ENCODE measurements at places on chromosomes 4 and X. TPM values are rescaled to one million over a fixed set of nuclear protein-coding genes. Genes with fewer than 3 reads are reported as not detected.

GRCh38 chrX:66018585-66019309, 21.1 kb downstream of the VSIG4 start:
- no peaks in the 10 kb centered on the region for H3K27me3 ChIP-seq
- H3K4me1 ChIP-seq, result peaks cover 100% of the 10 kb centered on the region
- H3K27ac ChIP-seq, result peak overlapping the region; percentile 36
- no peaks in the 10 kb centered on the region for H3K36me3 ChIP-seq
- H3K4me3 ChIP-seq, result peak overlapping the region; percentile 64

- no peaks in the 10 kb centered on the region for H3K4me1 ChIP-seq
- no peak overlapping the region for H3K4me3 ChIP-seq
- no peak overlapping the region for H3K27ac ChIP-seq
- DNase-seq, result no peak
- no peaks in the 10 kb centered on the region for H3K27me3 ChIP-seq
Measured at GRCh38 chr4:4980621-4981230, 38.5 kb downstream of the CYTL1 start.

DNA sequence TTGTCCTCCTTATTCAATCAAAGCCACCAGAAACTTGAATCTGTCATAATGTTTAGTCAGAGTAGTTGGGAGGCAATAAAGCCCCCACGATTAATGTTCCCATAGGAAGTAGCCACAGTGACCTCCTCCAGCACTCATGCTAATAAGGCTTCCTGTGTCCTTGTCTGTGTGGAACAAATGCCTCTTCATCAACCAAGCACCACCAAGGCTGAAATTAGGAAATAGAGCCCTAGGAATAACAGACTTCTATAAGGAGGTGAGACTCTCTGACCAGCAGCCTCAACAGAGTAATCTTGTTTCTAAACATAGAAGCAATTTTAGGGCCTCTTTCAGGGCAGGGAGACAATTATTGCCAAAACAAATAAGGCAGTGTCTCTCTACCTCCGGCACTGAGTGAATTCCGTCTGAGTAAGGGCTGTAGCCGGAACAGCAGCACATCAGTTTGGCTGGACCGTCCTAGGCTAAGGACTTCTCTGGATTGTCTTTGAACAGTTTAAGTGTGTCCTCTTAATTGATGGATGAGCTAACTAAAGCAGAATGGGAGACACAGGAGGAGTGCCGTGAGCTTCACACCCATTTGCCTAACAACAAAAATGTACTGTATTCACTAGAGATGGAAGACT, 329.2 kb upstream of the HAND2 start:
- no peaks in the 10 kb centered on the region for H3K4me1 ChIP-seq
- H3K27ac ChIP-seq, result no peak overlapping the region
- no peak for DNase-seq
- no peak overlapping the region for H3K4me3 ChIP-seq

DNA sequence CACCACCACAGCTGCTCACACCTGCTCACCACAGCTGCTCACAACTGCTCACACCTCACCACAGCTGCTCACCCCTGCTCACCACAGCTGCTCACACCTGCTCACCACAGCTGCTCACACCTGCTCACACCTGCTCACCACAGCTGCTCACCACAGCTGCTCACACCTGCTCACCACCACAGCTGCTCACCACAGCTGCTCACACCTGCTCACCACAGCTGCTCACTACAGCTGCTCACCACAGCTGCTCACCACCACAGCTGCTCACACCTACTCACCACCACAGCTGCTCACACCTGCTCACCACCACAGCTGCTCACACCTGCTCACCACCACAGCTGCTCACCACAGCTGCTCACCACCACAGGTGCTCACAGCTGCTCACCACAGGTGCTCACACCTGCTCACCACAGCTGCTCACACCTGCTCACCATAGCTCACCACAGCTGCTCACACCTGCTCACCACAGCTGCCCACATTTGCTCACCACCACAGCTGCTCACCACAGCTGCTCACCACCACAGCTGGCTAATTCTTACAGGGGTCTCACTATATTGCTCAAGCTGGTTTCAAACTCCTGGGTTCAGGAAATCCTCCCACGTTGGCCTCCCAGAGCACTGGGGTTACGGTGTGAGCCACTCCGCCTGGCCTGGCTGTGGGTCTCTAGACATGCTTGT, 30.4 kb upstream of the CPLX1 start:
- H3K27ac ChIP-seq, result peak overlapping the region; percentile 12
- no peak overlapping the region for H3K4me3 ChIP-seq
- no peak for DNase-seq

- no peak within 1 kb of the TSS for H3K27ac ChIP-seq
- no peaks in the 10 kb centered on the region for H3K27me3 ChIP-seq
- no peaks in the 10 kb centered on the region for H3K36me3 ChIP-seq
Measured at GRCh38 chrX:103585411-103586313, at the start of gene TCEAL4. Gene TCEAL4, plus strand, starts transcription at chrX:103585515. Its CDS starts 1,161 bp downstream, at chrX:103586676.

GRCh38 chrX:51155157-51155556, 177.5 kb upstream of the NUDT10 start:
- no peak for DNase-seq
- no peak overlapping the region for H3K27ac ChIP-seq
- no peaks in the 10 kb centered on the region for H3K4me1 ChIP-seq
- no peak overlapping the region for H3K4me3 ChIP-seq
- no peaks in the 10 kb centered on the region for H3K36me3 ChIP-seq

- DNase-seq, result no peak
- H3K36me3 ChIP-seq, result no peaks in the 10 kb centered on the region
- H3K27me3 ChIP-seq, result no peaks in the 10 kb centered on the region
- no peaks in the 10 kb centered on the region for H3K4me1 ChIP-seq
- H3K27ac ChIP-seq, result no peak overlapping the region
Measured at GRCh38 chr4:161359491-161359890, 804.3 kb downstream of the FSTL5 start.

GRCh38 chrX:13906093-13906492, 89.2 kb upstream of the GPM6B start:
- no peaks in the 10 kb centered on the region for H3K4me1 ChIP-seq
- no peak overlapping the region for H3K4me3 ChIP-seq
- no peak overlapping the region for H3K27ac ChIP-seq
- DNase-seq, result no peak

DNA sequence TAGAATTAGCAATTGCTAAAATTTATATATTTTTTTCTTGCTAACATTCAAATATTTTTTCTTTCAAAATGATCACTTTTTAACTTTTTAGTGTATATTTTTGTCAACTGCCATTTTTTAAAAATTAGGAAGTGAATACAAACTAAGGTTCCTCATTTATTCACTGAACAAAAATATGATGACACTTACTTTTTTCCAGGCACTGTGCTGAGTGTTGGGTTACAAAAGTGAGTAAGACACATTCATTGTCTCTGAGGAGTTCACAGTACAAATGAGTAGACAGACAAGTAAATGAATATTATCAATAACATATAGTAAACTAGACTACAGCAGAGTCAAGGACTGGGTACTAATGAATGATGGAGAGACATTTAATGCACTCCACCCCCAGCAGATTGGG, 543.5 kb downstream of the PDHA2 start:
- DNase-seq, result no peak
- no peak overlapping the region for H3K4me3 ChIP-seq
- H3K27me3 ChIP-seq, result no peaks in the 10 kb centered on the region
- H3K36me3 ChIP-seq, result no peaks in the 10 kb centered on the region

GRCh38 chr4:155660436-155660835, 6.2 kb upstream of the GUCY1A1 start:
- H3K36me3 ChIP-seq, result no peaks in the 10 kb centered on the region
- H3K27ac ChIP-seq, result no peak overlapping the region
- no peaks in the 10 kb centered on the region for H3K4me1 ChIP-seq
- H3K27me3 ChIP-seq, result peaks cover 4% of the 10 kb centered on the region
- H3K4me3 ChIP-seq, result no peak overlapping the region

GRCh38 chr4:181821039-181822004, 421.9 kb upstream of the TENM3 start:
- no peak for DNase-seq
- no peaks in the 10 kb centered on the region for H3K4me1 ChIP-seq
- H3K4me3 ChIP-seq, result no peak overlapping the region
- no peaks in the 10 kb centered on the region for H3K27me3 ChIP-seq
- H3K36me3 ChIP-seq, result no peaks in the 10 kb centered on the region
- H3K27ac ChIP-seq, result no peak overlapping the region

- no peaks in the 10 kb centered on the region for H3K27me3 ChIP-seq
- H3K27ac ChIP-seq, result no peak within 1 kb of the TSS
- H3K4me1 ChIP-seq, result no peaks in the 10 kb centered on the region
- no peak for DNase-seq
Measured at GRCh38 chrX:108736509-108737479, at the start of gene IRS4. Gene IRS4, minus strand, starts transcription at chrX:108736563.

DNA sequence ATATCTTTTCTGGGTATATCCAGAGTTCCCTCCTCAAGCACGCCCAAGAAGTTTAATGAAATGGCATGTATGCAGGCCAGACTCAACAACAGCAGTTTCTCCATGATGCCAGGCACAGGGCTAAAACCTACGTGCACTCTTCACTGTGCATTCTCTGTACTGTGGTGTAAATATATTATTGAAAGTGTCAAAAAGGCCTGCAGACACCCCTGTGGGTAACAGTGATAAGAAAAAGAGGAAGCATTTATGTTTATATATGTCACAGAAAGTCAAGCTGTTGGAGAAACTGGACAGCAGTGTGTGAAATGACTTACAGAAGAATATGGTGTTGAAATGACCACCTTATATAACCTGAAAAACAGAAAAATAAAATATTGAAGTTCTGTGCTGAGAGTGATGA, 29.6 kb upstream of the DCAF8L1 start:
- H3K4me3 ChIP-seq, result no peak overlapping the region
- no peaks in the 10 kb centered on the region for H3K4me1 ChIP-seq
- no peak overlapping the region for H3K27ac ChIP-seq
- no peaks in the 10 kb centered on the region for H3K36me3 ChIP-seq
- DNase-seq, result no peak

GRCh38 chr4:182454440-182455013, 211.3 kb downstream of the TENM3 start:
- no peak overlapping the region for H3K4me3 ChIP-seq
- no peaks in the 10 kb centered on the region for H3K36me3 ChIP-seq
- no peaks in the 10 kb centered on the region for H3K27me3 ChIP-seq
- DNase-seq, result no peak
- H3K4me1 ChIP-seq, result peaks cover 8% of the 10 kb centered on the region

- DNase-seq, result no peak
Measured at GRCh38 chr4:151876381-151876988, 115.7 kb upstream of the GATB start.

DNA sequence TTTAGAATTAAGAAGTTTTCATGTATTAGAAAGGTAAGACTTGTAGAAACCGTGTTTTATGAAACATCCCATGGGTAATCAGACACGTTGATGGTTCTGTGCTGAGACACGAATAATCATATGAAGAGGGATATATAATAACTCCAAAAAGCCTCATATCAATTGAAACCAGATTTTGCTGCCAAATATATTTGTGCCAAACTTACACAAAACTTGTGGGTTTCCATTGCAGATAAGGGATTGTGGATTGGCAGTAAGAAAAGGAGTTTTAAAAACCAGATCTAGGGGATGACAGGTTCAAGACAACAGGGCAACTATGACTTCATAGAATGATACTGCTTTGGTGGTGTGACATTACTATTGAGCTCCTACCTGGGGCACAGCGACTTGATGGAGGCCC, 616.1 kb downstream of the BCOR start:
- no peak for DNase-seq
- H3K36me3 ChIP-seq, result no peaks in the 10 kb centered on the region
- H3K4me1 ChIP-seq, result peaks cover 8% of the 10 kb centered on the region
- H3K27ac ChIP-seq, result no peak overlapping the region
- peaks cover 2% of the 10 kb centered on the region for H3K27me3 ChIP-seq

GAGE12J gene
- not detected for total RNA-seq

ZMAT1 gene
- total RNA-seq, result 38.4 TPM

WDR17 gene
- total RNA-seq, result 8.8 TPM

HCCS gene
- 16.7 TPM for total RNA-seq

KLHL13 gene
- not detected for total RNA-seq

HERC3 gene
- 75.5 TPM for total RNA-seq

MND1 gene
- not detected for total RNA-seq
